Memory B cell (primary cell): ENCODE measurements at places on chromosomes 1 and 21.

GRCh38 chr21:46002841-46003574, 21.4 kb downstream of the COL6A1 start:
- DNase-seq = peak; percentile 6

DNA sequence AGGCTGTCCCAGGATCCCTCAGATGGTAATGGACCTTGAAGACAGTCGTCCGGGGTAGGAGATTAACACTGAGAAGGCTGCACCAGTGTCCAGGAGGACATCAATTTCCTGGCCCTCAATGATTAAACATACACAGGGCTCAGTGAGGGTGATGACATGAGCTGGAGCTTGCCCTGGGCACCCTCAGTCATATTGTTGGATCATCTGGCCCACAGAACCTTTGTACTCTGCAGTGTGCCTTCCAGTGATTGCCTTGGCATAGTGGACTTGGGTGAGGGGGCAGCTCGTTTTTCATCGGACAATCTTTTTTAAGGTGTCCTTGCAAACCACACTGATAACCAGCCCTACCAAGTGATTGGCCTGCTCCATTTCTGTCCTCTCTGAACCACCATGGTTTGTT, 111.1 kb upstream of the SGIP1 start:
- no peak for DNase-seq

- DNase-seq = no peak
Measured at GRCh38 chr1:27400082-27400962, 7.9 kb downstream of the GPR3 start.

GRCh38 chr1:206117151-206117948, at the start of gene AVPR1B:
AVPR1B (minus strand) TSS chr1:206117388; CDS start chr1:206116890, 498 bp downstream.
- peak; percentile 47 for DNase-seq

- DNase-seq = no peak
Measured at GRCh38 chr1:208233546-208233945, 10.6 kb downstream of the PLXNA2 start.

- DNase-seq = no peak
Measured at GRCh38 chr1:63822540-63822939, 48.7 kb downstream of the ROR1 start.

GRCh38 chr1:23366598-23366997, 3.0 kb downstream of the ZNF436 start:
- no peak for DNase-seq

DNA sequence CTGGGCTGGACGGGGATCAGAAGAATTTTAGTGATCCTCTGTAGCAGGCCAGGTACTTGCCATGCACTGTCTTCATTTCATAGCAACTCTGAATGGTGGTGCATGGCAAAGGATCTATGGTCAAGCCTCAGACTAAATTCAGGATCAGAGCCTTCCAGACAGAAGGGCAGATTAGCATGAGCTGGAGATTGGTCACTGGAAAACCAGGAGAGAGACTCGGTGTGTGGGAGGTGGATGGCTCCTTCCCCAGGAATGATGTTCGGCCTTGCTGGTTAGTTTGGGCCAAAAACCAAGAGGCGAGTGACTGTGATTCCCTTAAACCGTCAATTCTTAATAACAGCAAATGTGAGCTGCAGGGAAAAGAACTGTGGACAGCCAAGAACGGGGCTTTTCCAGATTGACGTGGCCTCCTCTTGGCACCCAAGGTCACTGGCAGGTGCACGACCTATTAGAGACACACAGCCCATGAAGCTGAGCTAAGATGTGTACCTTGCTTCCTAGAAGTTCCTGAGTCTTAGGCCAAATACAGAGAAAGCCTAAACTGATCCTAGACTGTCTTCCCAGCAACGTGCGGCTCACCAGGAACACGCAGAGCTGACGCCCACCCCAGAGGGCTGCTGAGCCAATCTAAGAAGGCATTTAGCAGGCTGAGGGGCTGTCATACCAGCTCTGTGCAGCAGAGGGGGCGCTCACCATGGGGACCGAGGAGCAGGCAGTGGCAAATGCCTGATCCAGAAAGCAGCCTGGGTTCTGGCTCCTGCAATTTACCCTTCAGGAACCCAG, 18.5 kb downstream of the ALDH4A1 start:
- DNase-seq = peak; percentile 66

DNA sequence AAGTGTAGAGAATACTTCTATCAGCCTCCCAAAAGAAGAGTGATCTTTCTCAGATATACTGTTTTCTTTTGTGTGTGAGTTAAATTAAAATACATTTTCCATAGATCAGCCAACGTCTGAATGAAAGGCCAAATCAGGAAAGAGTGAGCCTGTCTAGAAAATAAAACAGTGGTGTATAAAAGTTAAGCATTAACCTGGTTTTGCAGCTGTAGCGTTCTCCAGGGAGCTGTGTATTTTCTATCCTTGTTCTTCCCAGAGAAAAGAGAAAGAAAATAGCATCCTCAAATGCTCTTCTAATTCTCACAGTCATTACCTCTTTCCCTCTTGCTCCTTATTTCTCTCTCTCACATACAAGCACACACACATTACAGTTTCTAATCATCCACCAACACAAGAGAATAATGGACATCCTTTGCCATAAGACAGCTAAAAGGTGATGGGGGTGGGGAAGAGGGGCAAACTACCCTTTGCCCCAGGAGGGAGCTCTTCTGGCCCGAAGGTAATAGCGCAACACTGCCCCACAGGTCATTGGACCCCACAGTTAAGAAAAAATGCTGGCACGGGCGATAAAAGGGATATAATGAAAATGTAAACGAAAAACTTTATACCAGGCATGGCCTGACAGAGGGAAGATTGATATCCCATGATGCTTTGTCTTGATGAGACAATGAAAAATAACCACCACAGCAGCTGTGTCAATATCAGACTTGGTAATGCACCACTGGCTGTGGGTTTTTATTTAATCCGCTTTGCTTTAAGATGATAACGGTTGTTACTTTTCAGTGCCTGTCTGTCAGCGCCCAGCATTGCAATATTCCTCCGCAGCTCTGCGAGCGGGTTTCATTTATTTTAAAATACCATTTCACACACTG, 150.3 kb downstream of the NUF2 start:
- no peak for DNase-seq

DNA sequence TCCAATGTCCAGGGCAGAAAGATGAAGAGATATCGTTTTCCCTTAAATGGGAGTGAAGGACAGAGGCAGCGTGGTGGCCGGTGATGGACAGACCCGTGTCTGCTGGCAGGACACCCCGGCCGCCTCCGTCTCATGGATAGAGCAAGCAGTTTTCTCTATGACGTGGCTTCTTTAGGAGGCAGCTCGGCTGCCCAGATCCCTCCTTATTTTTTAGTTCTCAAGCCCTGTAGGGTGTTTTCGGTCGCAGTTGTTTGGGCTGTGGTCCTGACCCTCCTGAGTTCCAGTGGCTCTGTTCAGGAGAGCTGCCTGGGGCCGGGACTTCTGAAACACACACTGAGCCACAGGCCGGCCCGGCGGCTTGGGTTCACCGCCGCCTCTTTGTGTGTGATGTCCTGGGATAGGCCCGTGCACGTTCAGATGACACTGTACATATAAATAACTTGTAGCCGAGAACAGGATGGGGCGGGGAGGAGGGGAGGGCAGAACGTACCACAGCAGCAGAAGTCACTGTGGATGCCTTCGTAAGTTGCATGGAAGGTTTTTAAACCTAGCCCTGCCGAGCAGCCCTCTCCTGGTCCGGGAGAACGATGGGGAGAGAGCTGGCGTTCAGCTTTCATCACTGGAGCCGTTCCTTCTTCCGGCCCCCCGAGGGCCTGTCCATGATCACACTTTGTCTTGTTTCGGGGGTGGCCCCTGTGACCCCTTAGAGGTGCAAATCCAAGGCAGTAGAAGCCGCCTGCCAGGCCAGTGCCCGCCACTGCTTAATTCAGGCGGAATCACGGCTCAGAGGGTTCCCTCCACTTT, 65.2 kb downstream of the SIK1 start:
- peak; percentile 60 for DNase-seq

DNA sequence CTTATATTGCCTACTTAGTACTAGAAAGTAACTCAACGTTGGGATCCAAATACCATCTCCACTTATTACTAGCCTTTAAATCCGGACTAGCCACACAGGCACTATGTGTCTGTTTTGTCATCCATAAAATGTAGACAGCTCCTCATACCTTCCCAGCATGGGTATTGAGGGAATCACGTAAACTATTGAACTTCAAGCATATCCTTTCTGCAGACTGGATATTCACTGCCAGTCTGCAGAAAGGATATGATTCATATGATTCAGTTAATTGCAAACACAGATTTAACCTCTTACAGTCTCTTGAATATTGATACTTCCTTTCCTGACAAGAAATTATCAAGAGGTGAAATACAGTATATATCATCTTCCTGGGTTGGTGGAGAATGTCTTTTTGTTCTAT, 186.0 kb downstream of the LEPR start:
- no peak for DNase-seq

GRCh38 chr1:230743899-230744298, 3.3 kb upstream of the CAPN9 start:
- no peak for DNase-seq

- DNase-seq = no peak
Measured at GRCh38 chr1:151549199-151549598, 9.1 kb downstream of the TUFT1 start.

- DNase-seq = peak; percentile 93
Measured at GRCh38 chr1:36420836-36421317, 23.2 kb upstream of the LSM10 start.

- DNase-seq = no peak
Measured at GRCh38 chr1:189658381-189658780, 819.3 kb downstream of the BRINP3 start.

DNA sequence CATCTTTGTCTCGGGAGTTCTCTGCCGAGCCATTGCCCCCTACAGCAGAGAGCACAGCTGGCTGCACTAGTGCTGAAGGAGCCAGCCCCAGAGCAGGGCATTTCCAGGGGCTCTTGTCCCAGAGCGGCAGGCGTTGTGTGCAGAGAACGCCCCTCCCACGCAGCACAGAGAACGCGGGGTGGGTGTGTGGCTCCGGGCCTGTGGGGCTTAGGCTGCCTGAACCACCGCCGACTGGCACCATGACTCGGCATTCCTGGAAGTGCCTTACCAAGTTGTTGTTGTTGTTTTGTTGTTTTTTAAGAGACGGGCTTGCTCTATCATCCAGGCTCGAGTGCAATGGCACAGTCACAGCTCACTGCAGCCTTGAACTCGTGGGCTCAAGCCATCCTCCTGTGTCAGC, 15.8 kb upstream of the DIP2A start:
- no peak for DNase-seq

DNA sequence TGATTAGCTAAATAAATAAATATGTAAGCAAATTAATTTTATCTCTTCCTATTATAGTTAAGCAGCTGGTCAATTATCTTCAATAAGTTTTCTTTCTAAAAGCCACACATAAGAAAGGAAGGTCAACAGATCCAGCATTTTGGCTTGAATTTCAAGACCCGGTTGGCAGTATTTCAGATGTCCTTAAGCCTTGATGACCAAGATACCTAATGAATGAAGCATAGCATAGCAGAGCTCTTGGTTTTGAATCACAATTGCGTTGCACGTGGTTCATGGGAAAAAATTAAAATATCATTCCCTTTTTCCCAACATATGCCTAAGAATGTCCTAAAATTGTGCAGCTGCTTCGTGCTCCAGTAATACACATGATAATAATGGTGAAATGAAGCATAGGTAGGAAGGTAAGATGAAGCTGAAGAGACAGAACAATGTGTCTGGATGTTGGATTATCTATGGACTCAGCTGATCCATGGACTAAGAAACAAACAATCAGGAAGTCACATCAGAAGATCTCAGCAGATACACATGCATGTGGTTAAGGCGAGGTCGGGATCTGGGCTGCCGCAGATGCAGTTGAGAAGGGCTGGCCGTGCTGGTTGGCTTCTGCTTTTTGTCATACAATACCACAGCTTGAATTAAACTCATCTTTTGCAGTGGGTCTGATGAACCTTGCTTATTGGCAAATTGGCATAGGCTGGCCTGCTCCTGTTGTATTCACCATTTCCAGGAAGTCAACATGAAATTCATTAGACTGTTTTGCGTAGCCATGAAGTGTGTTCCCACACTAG, 284.9 kb upstream of the RUNX1 start:
- DNase-seq = no peak

- no peak for DNase-seq
Measured at GRCh38 chr1:205328476-205328875, 6.9 kb upstream of the NUAK2 start.

DNA sequence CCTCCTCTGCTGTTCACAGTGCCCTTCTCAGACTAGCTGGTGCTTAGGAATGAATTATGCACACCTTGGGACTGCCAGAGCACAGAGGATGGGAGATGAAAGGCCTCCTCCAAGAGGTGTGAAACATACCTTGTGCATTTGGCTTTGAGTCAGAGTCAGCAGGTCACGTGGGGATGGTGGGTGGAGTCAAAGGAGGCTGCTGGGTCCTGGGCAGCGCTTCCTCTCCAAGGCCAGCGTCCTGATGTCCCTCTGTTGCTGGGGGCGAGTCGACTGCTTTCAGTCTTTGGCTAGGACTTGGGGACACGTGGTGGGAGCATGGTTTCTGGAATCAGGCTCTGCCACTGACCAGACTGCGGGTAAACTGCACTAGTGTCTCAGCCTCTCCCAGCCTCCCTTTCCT, 91.2 kb downstream of the AJAP1 start:
- no peak for DNase-seq

DNA sequence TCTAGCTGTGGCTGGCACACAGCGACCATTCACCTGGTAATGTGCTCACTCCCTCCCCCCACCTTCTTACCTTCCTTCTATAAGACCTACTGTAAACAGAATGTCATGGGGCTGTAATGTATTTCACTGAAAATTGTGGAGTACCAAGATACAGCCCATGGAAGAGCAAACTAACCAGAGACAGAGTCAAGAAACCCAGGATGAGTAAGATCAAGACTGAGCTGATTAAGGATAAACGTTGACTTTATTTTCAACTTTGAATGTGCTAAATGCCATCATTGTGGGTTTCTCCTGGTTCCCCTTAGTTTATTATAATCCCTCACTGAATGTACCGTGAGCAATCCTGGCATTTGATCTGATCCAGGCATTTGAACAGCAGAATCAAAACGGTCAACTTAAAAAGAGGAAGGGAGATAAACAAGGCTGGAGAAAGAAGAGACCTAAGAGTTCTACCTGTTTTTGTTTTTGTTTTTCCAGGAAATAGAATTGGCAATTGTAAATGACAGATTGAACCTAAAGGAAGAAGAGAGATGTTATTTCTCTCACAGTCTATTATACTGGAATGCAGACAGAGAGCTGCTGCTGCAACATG, 16.1 kb upstream of the ATP1B1 start:
- no peak for DNase-seq

GRCh38 chr1:31785020-31785946, 21.1 kb upstream of the ADGRB2 start:
- DNase-seq = peak; percentile 64
